ENCODE measurements at places on chromosomes 1 and 21.

DNA sequence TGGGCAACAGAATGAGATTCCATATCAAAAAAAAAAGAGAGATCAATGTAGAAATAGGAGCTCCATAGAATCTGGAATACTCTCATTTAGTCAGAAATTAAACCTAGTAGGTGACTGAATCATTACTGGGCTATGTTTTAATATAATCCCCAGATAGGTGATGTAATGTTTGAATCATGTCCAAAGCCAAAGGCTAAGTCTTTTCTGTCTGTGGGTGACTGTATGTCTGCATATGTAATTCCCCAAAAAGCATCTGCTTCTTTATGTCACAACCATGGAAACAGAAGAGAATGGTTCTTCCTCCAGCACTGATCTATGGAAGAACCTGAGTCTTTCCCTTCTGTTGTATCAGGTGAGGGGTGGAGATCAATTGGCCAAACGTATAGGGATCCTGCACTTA lies 5.8 kb downstream of the LAMC2 start:
- DNase-seq: no peak

- DNase-seq: no peak
Measured at GRCh38 chr1:233337505-233337904, 10.0 kb downstream of the MAP3K21 start.

DNA sequence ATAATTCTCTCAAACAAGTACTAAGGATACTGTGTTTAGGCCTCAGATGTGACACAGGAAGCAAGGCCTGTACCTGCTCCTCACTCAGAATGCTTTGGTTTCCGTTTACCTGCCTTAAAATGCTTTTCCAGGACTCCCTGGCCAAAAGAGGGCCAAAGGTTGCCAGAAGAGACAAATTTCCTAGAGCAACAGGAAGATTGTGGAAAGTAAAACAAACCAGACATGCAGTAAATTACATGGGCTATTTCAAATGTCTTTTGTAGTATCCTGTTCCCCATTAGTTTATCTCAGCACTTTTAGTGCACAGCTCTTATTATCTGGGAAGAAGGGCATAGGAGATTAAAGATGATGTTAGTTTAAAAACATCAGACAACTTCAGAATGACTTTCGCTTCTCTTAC lies 280.0 kb downstream of the NFIA start:
- DNase-seq: no peak

- peak; percentile 99 for DNase-seq
Measured at GRCh38 chr1:161201836-161202712, at the start of gene NDUFS2. Gene NDUFS2, plus strand, starts transcription at chr1:161202367. Its CDS starts 19 bp downstream, at chr1:161202386.

GRCh38 chr1:178119628-178120027 lies 25.7 kb downstream of the RASAL2 start:
- DNase-seq: no peak

- no peak for DNase-seq
Measured at GRCh38 chr1:174791863-174792262, 207.9 kb upstream of the CACYBP start.

- DNase-seq: no peak
Measured at GRCh38 chr1:103243481-103243880, 135.2 kb upstream of the COL11A1 start.

- DNase-seq: no peak
Measured at GRCh38 chr1:223234534-223234933, 91.5 kb upstream of the TLR5 start.

DNA sequence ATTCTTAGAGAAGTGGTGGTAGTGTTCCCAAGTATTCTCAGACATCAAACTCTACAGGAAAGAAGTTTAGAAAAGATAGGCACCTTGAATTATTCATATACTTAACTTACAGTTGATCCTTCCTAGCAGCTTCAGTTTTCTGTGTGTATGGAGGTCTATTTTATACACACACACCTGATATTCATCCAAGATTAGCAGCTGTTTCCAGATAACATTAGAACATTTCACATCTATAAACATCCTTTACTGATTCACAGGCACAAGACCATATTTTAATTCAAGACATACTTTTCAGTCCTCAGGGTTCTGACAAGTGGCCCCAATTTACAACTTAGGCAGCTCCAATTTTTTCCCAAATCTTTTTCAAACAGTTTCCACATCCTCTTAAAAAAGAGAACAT lies 287.8 kb upstream of the USP25 start:
- DNase-seq: no peak

- no peak for DNase-seq
Measured at GRCh38 chr1:87224201-87224600, 104.5 kb upstream of the LMO4 start.

GRCh38 chr1:85240174-85240601 lies 19.3 kb downstream of the C1orf52 start:
- DNase-seq: no peak

Data from urinary bladder (tissue), 4 donors.